MG63 (cell line): ENCODE measurements at places on chromosomes 12 and 14. TPM values are rescaled to one million over a fixed set of nuclear protein-coding genes. Genes with fewer than 3 reads are reported as not detected.

DNA sequence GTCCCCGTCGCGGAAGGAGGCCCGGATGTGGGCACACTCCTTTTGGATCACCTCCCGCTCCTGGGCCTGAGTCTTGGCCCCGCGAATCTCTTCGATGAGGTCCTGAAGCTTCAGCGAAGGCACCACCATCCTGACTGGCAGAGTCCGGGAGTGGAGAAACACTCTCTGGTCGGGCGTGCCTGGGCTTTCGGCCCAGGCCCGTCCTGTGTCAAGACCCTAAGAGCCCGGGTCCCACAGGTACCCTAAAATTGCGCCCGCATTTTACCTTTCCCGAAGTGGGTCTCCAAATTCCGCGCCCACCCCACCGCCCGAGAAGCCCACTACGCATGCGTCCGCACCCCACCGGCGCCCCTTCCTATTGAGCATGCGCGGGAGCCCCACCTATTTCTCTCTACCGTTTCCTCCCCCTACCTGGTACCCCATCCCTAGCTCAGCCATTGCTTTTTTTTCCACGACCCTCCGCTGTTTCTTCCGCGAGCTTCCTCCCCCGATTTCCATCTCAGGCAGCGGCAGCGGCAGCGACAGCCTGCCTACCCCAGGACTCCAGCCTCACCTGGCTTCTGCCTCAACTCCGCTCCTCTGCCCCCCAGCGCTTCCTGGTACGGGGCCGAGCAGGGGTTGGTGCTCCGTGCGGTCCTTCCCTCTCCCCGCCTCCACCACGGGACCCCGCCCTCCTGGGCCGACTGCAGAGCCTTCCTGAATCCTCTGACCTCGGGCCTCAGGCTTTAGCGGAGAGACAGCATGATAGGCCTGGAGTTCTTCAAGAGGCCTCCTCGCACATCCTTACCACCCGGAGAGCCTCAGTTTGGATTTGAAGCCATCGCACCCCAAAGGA lies at the start of gene AP1G2:
Gene AP1G2, minus strand, starts transcription at position 606 of the 835 bp plus-strand sequence. Its CDS starts 477 bp downstream, at position 129.
- DNase-seq: peak; percentile 76

DNA sequence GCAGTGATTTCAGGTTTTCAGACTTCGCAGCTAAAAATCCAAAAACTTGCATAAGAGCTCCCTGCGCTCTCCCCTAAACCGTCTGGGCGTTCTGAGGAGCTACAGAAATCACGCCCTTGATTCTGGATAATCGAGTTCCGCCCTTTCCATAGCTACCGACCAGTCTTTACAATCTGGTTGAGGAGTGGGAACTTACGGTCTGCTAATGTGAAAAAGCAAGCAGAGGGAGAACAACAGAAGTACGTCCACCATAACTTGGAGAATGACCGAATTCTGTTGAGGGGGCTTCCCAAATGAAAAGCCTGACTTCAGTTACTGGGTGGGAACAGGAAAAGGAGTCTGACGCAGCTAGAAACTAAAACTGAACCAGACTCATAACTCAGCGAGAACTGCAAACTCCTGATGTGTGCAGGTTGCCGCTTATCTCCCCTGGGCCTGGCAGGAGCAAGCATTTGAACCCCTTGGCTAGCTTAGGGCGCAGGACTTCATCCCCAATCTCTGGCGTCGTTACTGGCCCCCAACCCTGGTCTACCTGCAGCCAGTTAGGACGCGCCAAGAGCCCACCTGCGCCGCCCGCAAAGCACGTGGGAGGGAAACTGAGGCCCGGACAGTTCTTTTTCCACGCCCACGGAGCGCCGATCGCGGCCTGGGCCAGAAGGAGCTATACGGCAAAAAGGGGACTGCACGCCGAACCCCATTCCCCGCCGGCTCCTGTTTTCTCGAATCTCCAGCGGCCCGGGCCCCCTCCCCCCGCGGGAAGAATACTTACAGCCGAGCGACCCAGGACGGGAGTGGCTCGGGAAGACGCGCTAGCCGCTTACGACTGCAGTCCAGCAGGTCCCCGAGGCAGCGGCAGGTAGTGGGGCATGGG lies 838 bp downstream of the LRIG3 start:
- peak; percentile 32 for DNase-seq

GRCh38 chr12:34599530-34600513 lies 577.5 kb downstream of the ALG10 start:
- no peak for DNase-seq

DNA sequence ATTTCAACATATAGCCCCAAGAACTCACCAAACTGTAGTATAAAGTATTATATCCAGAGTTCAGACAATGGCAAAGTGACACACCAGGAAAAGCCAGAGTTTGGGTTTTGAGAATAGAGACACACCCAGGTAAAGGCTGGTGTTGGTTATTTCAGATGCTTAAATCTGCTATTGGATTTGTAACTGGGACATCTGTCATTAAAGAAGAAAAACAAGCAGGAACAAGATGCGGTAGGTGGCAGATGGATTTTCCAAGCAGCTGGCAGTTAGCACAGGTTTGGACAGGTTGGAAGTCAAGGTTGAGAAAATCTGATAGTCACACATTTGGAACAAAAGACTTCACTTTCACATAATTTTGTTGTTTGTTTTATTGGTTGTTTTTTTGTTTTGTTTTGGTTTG lies 14.4 kb upstream of the CDK17 start:
- no peak for DNase-seq

GRCh38 chr14:75646762-75647161 lies 13.9 kb downstream of the ERG28 start:
- no peak for DNase-seq

GRCh38 chr12:57591782-57592325 lies 862 bp downstream of the PIP4K2C start:
- DNase-seq: no peak

DNA sequence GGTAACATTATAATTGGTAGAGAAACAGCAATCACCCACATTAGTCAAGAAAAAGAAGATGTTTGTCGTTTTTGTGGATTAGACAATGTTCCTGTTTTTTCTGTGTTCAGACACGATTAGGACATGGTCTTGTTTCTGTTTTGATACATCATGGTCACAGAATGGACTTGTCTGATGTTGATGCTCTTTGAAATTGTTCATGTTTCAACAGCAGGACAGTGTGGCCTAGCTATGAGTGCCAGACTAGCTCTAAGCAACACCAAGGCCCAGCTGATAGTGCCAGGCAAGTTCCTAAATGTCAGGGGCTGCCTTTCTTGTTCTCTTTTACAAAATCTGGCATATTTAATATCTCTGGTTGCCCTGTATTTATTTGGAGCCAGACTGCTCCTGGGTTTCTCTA lies 40.9 kb upstream of the TOMM20L start:
- DNase-seq: no peak

DNA sequence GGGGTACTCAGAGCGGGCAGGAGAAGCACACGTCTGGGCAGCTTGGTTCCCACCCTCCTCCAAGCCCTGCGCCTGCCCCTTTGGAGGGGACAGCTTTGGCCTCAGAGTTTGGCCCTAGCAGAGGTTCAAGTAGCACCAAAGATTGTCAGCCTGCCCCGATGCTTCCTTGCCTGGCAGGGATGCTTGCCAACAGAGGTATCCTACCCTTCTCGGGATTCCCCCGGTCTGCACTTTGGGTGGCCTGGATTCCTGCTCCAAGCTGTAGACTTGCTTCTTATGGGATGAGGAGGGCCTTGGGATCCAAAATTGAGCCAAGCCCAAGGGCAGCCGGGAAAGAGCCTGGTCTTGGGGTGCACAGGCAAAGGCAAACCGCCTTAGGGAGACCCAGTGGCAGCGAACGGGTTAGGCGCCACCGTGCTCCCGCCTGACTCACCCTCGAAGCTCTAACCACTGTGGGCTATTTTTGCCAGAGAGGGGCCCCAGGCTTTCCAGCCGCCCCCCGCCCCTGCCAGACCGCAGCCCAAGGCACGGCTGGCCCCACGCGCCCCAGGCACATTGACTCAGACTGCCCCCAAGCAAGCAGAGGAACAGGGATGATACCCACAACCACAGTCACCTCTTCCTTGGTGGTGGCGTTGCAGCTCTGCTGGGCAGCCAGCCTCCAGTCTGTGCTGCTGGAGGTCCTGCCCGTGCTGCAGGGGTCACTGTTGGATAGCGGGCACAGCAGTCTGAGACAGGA lies 847 bp upstream of the WNT10B start:
- no peak for DNase-seq

- no peak for DNase-seq
Measured at GRCh38 chr14:100669468-100669867, 57.2 kb upstream of the DLK1 start.

DNA sequence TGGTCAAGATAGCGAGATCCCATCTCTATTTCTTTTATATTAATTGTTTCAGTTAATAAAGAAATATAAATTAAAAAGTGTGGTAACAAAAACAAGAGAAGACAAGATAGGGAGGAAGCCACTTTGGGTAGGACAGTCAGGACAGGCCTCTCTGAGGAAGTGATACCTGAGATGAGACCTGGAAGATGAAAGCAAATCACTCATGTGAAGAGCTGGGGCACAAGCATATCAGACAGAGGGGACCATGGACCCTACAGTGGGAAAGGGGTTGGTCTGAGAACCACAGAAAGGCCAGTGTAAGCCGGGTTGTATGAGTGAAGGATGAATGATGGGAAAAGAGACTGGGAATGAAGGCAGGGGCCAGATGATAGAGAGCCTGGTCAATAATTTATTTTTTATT lies 1.8 kb upstream of the MED6 start:
- DNase-seq: no peak

DNA sequence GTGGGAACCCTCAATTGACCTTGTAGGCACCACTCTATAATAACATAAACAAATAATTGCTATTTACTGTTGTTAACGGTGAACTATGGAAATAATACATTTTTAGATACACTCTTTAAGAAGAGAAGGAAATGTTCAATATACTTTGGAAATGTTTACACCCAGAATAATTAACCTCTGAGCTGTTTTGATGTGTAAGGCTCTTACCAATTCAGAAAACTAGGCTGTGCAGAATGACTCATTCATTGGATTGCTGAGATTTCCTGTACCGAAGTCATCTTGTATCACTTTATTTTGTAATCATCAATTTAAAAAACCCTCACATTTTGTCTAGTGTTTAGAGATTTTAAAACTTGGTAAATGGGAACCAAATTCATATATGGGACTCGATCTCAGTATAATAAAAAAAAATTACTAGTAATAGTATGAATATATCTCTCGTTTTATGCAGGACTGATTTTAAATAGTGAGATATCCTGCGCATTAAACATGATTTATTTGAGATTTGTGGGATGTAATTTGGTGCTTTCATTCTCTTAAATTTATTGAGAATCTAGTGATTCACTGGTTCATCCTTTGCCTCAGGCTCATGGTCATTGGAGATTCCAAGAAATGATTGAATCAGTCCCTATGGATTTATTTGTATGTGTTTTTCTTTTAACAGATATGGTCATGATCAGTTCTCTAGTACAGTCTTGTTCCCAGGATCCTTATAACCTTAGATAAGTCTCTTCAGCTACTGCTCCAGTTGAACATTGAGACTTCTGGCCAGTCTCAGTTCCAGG lies 3.9 kb downstream of the SAMD4A start:
- no peak for DNase-seq

DNA sequence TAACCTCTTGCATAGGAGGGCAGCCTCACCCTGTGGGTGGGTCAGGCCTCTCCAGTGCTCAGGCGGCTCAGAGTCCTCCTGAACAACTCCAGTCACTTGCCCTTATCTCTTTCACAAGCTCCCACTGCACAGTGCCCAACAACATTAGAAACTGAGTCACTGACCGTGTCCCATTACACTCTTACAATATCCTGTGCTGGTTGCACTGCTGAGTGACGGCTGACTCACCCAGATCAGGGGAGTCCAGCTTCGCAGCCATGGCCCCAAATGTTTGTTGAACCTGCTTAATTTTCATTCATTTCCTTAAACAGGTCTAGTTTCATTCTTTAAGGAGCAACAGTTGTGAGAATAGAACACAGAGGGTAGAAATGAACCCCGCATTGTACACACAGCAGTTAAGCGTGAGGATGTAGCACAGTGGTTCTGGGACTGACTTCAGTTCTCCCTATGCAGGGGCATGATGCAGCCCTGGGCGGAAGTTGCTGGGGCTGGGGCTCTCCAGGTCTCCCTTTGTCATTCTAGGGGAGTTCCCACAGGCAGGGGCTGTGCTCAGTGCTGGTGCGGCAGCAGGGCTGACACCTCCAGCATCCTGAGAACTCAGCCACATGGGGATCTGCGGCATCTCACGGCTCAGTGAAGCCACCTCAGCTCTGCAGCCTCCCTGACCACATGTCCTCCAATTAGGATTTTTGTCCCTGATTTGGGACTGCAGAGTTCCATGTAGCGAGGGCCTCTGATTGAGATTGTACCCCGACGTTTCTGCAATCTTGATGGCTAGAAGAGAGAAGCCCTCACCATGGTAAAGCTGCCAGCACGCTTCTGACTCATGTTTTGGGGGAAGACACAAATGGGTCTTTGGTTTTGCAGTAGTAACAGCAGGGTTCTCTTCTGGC lies 16.1 kb downstream of the GPR68 start:
- peak; percentile 76 for DNase-seq

DNA sequence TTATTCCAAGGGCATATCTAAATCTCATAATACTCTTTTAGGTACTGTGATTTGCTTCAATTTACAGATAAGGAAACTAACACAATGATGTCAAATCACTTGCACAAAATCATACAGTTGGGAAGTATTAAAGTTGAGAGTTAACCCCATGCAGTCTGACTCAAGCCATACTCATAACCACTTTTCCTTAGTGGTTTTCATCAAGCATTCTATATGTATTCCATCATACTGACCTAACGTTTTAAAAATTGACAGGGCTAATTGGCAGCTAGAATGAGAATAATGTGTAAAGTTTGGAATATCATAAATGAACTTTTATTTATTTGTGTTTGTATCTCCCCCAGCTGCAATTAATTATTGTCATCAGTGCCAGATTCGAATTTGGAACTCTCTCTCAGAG lies 20.9 kb downstream of the PUS7L start:
- no peak for DNase-seq

DNA sequence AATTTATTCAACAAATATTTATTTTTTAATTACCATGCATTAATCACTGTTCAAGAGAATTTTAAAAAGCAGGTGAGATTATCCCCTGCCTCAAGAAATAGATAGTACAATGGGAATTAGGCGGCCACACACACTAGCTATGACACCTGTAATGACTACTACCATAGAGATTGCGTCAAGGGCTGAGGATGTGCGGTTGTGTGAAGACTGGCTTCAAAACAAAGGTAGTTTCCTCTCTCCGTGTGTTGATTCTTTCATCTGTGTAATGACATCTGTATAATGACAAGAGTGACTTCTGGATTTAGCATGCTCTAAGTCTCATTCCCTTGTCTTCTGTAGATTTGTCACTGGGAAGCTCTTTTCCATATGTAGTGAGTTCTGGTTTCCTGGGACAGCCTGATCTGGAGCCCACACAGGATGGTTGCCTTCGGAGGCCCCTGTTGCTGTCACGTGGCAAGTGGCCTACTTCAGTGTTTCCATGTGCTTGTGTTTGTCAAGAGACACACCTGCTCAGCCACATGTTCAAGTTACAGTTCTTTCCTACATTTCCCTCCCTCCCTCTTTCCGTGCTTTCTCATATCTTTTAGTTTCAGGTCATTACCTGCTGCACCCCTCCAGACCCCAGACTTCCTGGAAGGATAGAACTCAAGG lies 64.3 kb downstream of the GALNT8 start:
- no peak for DNase-seq

- DNase-seq: no peak
Measured at GRCh38 chr12:131671871-131672270, 39.0 kb upstream of the SFSWAP start.

The NOP9 gene
- total RNA-seq: 6.6 and 10.6 TPM in 2 replicates

The IFT81 gene
- 6.9 and 36.1 TPM in 2 replicates for total RNA-seq

The NTN4 gene
- 39.1 and 43.1 TPM in 2 replicates for total RNA-seq

The CLBA1 gene
- total RNA-seq: 7.2 and 10.8 TPM in 2 replicates

The CIT gene
- total RNA-seq: 4.1 and 5.6 TPM in 2 replicates

The KRT1 gene
- total RNA-seq: not detected in 2 replicates

The DHH gene
- total RNA-seq: not detected in 2 replicates

The OR11H12 gene
- not detected in 2 replicates for total RNA-seq
